ENCODE measurements at places on chromosomes 4 and X.
A peak's percentile ranks its signal among the peaks of the same experiment; 100 is the strongest.

DNA sequence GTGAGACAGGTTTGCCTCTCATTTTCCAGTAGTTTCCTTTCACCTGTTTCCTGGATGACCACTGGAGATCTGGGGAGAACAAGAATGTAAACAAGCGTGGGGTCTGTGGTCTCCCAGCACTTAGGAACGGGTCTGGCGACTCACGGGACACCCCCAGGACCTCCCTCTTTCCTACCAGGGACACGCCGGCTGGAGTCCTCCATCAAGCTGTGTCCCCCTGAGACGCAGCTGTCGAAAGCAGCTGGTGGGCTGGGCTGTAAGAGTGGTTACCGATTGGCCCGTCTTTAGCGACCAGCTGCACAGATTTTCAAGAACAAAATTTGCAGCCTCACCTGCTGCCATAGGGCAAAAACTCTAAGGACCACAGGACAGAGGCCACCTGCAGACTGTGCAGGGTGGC is 11.9 kb downstream of the LRPAP1 start:
- no peak for DNase-seq

- no peak for DNase-seq
Measured at GRCh38 chrX:150696331-150696730, 3.1 kb downstream of the MTMR1 start.

GRCh38 chrX:28278251-28278650 is 297.0 kb upstream of the DCAF8L1 start:
- DNase-seq, result no peak

DNA sequence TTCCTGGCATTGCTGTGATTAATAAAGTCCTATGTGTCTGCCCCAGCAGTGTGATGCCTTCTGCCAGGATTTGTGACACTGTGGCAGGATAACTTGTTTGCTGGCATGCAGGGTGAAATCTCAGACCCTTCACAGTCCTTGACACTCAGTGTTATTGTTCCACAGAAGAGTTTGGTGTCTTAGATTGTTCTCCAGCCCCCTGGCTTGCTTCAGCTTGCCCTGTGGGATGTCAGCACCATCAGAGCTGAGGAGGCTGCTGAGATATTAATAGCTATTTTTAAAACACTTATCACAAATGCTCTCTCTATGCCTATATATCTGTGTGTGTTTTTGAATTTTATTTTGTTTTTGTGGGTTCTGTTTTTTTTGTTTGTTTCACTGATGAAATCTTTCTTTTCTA is 136.9 kb downstream of the TSPAN5 start:
- DNase-seq, result no peak

DNA sequence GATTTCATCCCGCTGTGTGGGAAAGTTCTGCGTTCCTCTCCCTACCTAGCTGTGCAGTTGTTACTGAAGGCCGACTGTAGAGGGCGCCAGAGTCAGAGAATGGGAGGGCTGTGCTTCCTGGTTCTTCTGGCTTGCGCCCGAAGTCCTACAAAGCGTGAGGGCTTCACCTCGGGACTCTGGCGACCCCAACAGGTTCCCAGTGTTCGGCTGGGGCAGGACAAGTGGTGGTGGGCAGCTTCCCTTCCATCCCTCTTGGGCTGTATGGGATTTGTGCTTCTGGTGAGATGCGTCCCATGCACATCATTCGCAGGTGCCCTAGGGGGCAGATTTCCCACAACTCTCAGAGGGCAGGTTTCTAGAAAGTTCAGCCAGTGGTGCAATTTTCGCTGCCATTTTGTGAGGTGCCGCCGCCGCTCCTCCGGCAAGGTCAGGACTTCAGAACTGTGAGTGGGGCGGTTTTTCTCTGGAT is 27.3 kb downstream of the CT45A1 start:
- DNase-seq, result peak; percentile 19

GRCh38 chr4:94491322-94491721 is 39.6 kb downstream of the PDLIM5 start:
- no peak for DNase-seq
